Stimulated activated CD8-positive, alpha-beta memory T cell treated with anti-CD3 and anti-CD28 coated beads, Interleukin-4, amount 100 ng/mL, for 1 hour (primary cell): ENCODE measurements at places on chromosomes 5 and 9.

DNA sequence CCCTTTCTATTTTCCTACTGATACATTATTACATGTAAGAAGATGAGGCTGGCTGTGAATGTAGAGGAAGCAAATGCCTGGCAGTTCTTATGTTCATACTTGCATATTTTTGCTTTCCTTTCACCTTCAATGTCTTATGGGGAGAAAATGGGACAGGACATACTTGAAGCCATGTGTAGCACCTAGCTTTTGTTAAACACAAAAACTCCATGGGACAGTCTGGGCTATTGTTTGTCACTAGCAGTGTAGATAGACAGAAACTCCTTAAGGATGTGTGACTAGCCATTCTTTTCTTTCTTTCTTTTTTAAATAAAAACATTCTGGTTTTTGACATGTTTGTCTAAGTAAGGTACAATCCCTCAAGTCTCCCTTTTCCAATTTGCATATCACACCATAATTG is 122.7 kb downstream of the ARL15 start:
- no peak for DNase-seq

- DNase-seq = no peak
Observed at GRCh38 chr5:6699357-6699756, 13.9 kb upstream of the TENT4A start.

- DNase-seq = no peak
Observed at GRCh38 chr9:91778031-91778430, 172.0 kb downstream of the ROR2 start.

DNA sequence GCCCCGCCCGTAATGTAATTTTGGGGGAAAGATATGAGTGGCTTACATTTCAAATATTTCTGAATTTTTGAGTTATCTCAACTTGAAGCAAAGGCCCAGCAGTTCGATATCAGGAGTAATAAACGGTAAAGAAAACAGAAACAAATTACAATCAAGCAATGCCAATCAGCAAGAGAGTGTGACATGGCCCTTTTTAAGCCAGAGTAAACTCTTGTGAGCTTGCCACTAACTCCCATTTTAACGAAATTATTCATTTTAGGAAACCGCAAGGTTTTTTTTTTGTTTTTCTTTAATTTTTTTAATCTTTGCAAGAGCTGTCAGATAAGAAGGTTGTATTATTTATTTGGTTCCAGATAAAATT is 17.6 kb upstream of the CDK7 start:
- no peak for DNase-seq

DNA sequence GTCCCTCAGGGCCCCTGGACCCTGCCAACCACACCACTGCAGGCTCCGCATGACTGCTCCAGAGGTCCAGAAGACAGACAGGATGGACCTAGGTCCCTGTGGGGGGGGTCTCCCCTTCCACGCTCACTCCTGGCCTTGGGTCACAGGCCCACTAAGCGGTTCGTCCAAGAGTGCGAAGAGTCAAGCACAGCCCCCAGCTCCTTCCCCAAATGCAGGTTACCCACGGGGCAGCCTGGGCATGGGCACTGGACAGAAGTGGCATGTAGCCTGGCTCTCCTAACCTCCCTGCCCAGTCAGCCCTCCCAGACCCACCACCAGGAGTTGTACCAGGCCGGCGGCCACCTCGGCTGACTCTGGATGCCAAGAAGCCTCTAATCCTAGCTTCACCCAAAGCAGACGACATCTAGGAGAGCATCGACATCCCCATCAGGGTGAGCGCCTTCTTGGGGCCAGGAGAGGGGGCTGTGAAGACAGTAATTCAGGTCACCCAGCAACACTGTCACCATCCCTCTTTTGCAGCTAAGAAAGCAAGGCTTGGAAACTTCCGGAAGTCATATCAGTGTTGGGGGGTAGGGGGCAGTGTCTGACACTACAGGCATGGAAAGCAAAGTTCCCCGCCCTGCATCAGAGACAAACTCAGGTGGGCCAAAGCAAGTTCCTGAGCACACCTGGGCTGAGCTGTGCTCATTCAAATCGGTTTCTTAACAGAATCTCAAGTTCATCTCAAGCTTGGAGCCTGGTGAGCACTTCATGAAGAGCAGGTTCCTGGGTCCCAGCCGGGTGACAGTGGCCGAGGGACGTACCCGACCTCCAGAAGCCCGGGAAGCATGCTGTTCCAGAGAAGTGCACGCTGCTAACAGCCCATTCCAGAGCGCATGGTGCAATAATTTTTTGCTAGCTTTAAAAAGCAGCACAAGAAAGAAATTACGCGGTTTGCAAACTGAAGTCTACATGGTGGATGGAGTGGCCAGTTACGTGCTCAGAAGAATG is 68.7 kb downstream of the SEMA4D start:
- DNase-seq = no peak

DNA sequence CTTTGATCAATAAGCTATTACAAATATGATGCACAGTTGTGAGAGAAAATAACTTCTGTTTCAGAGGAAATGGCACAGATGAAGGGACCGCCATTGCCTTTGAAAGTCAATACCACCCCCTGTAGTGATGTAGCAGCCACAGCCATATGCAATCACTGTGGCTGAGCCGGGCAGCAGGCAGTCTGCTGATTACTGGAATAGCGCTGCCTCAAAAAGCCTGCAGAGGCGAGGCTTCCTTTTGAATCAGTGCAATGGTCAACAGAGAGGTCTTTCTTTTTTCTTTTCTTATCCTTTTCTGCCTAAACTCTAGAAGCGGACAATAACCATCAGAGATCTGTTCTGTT is 265.1 kb upstream of the TAS2R1 start:
- no peak for DNase-seq

DNA sequence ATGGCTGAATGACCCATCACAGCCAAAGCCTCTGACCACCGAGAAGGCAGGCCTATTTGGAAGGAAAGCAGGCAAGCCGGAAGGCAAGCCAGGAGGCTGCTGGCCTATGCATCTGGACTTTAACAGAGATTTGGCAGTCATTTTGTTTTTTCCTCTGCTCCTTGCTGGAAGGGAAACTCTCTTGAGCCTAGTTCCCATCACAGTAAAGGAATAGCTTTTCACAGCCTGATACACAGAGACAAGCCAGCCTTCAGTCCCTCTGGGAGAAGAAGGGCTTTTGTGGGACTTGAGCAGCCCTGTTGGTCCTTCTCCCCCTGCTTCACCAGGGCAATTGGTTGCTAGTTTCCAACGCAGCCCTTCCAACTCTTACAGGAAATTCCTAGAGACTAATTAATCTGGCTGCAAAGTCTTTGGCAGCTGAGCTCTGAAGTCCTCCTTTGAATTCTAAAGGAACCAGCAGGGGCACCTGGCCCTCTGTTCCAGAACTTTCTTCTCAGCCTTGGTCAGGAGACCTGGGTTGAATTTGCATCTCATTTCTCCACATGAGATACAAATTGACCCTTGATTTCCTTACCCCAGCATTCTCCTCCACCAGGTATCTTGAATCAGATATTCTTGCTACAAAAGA is 157.3 kb upstream of the EPB41L4A start:
- DNase-seq = no peak

DNA sequence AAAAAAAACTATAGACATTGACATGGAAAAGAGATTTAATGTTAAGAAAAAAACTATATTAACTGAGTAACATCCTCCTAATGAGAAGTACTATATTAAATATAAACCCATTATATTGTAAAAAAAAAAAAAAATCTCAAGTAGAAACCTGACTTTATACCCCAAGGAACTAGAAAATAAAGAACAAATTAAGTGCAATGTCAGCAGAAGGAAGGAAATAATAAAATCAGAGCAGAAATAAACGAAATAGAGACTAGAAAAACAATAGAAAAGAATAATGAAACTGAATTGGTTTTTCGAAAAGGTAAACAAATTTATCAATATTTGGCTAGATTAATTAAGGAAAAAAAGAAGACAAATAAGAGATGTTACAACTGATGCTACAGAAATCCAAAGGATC is 329.1 kb upstream of the ZNF608 start:
- no peak for DNase-seq

- no peak for DNase-seq
Observed at GRCh38 chr9:132596200-132596599, 13.8 kb downstream of the BARHL1 start.

DNA sequence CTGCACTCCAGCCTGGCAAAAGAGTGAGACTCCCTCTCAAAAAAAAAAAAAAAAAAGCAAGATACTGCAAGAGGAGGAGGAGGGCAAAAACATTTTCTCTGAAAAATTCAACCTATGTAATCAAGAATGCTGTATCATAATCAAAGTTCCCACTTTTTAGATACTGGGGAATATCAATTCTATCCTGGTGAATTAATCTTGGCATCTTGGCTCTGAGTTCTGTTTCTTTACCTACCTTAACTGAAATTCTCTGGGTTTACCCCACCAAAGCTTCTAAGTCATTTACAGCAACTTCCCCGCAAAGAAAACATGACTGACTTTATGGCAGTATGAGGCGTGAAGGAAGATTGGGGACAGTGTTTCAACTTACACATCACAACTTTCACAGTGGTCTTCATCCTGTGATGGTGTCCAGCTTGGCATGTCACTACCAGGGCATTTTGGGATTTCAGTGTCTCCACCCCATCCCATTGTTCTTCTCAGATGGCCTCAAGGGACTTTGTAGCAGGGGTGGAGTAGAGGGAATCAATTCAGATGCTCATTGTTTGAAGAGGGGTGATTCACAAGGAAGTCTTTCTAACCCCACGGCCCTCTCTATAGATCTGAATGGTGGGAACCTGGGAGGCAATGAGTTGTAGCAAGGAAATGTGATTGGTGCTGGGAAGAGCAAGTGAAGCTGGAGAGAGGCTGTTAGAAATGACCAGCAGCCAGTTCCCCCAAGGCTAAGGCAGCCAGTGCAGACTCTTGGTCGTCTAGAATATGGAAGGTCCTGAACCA is 130.5 kb downstream of the SCAMP1 start:
- no peak for DNase-seq

- no peak for DNase-seq
Observed at GRCh38 chr9:126301985-126302603, 24.5 kb upstream of the MVB12B start.

GRCh38 chr5:134784241-134784920 is 25.8 kb downstream of the DDX46 start:
- no peak for DNase-seq

DNA sequence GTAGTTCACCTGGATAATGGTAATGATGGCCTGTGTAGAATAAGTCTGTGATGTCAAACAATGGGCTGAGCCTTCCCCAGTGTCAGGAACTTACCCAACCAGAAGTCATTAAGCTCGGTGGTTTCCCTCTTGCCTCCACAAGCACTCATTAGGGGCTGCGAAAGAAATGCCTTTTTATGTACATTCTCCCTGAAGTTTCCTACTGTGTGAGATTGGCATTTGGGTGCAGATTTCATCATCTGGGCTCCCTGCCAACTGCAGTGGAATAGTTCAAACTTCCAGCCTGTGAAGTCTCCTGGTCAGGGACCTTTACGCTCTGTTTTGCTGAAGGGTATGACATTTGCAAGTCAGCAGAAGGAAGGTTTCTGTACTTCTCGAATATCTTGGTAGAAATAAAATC is 41.6 kb upstream of the TMEM215 start:
- DNase-seq = no peak

DNA sequence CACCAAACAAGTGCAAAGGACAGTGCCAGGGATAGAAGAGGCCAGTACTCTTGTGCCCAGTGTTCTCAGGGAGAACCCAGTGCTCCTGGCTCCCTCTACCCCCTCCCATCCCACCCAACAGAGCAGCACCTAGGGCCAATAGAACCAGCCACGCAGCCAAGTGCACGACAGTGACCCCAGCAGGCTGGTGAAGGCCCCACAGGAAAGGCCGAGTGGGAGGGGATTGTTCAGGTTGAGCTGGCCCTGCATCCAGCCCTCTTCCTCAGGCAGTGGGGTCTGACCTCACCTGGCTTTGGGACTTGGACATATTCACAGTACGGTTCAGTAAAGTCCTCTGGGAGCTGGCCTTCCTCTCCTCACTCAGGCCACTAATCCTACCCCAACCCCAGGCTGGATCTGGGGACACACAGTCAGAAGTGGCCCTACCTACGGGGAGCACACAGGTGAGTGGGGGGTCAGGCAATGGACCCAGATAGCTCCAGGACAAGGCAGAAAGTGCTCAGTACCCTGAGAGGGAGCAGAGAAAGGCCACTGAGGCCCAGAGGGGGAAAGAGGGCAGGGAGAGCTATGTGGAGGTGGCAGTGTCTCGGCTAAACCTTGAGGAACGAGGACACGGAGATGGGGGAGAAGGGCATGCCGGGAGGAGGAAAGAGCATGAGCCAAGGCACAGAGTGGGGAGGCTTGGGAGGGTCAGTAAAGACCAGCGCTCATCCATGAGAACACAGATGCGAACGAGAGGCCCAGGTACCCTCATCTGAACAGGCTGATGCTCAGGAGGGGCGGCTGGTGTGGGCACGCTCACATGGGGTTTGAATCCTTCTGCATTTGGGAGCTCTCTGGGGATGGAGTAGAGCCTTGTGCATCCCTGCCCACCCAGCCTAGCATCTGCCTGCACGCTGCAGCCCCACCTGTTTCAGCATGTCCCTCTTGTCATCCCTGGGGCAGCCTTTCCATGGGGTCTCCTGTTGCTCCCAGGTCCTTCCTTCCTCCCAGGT is 25.6 kb downstream of the POLR1E start:
- DNase-seq = no peak

DNA sequence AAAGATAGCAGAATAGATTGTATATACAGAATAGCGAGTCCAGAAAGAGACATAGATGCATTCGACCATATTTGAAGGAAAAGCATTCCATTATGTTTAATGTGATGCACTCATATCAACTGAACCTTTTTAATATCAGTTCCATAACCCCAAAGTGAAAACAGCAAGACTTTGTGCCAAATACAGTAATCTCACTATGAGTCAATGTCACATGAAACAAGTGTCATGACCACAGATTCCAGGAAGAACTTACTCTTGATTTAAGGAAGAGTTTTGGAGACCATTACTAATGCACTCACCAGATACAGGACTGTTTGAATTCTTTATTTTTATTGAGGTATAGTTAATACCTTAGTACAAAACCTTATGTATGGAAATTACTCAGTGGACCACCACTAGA is 220.5 kb downstream of the SH3GL2 start:
- DNase-seq = no peak

DNA sequence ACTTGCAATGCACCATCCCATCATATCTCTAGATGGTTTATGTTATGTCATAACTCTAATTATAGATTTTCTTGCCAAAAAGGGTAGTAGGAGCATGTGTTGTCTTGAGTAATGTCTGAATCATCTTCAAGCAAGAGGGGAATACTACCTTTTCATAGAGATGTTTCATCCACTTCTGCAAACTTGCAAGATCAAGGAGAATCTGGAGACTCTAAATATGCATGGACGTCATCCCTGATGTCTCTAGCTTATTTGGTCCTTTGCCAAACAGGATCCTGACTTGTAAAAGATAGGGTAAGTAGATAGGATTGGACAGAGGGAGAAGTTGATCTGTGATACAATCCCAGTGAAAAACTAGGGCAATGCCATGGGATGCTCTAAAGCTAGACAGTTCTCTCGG is 246.5 kb downstream of the DMRTA1 start:
- no peak for DNase-seq

- DNase-seq = no peak
Observed at GRCh38 chr5:136094189-136094912, 38.3 kb upstream of the SMAD5 start.

- no peak for DNase-seq
Observed at GRCh38 chr9:116288658-116289057, 135.1 kb downstream of the PAPPA start.
